Osteocyte (in vitro differentiated cells): ENCODE measurements at places on chromosomes 3 and 15.
A peak's percentile ranks its signal among the peaks of the same experiment; 100 is the strongest.

DNA sequence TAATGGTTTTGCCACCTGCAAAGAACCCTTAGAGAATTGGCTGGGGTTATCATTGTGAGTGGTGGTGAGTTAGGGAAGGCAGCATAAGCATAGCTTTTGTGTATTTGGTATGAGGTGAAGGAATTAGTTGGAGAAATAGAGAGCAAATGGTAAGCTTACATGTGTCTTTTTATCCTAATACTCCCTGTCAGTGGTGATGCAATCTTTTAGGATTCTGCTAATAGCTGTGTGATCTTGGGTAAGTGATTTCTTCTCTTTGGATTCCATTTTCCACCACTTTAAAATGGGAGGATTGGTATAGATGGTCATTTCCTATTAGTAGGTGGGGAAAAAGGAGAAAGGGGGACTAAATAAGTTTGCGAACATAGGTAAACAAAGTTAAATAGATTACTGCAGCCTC, 30.9 kb downstream of the PIAS1 start:
- no peaks in the 10 kb centered on the region for H3K27me3 ChIP-seq
- H3K4me1 ChIP-seq, result peaks cover 23% of the 10 kb centered on the region
- no peak overlapping the region for H3K4me3 ChIP-seq
- DNase-seq, result no peak
- no peak overlapping the region for H3K27ac ChIP-seq
- peaks cover 4% of the 10 kb centered on the region for H3K36me3 ChIP-seq

GRCh38 chr3:49841126-49841696, 15.2 kb downstream of the TRAIP start:
- no peak overlapping the region for H3K27ac ChIP-seq
- H3K27me3 ChIP-seq, result no peaks in the 10 kb centered on the region
- no peak overlapping the region for H3K4me3 ChIP-seq
- peaks cover 5% of the 10 kb centered on the region for H3K4me1 ChIP-seq
- no peak for DNase-seq

- H3K36me3 ChIP-seq, result no peaks in the 10 kb centered on the region
- no peak for DNase-seq
- no peaks in the 10 kb centered on the region for H3K27me3 ChIP-seq
- H3K4me3 ChIP-seq, result no peak overlapping the region
- no peaks in the 10 kb centered on the region for H3K4me1 ChIP-seq
- H3K27ac ChIP-seq, result no peak overlapping the region
Observed at GRCh38 chr3:70273492-70273891, 38.9 kb downstream of the MDFIC2 start.

GRCh38 chr3:172520301-172520831, 2.9 kb downstream of the TNFSF10 start:
- no peaks in the 10 kb centered on the region for H3K36me3 ChIP-seq
- H3K4me1 ChIP-seq, result no peaks in the 10 kb centered on the region
- no peak overlapping the region for H3K27ac ChIP-seq
- no peak for DNase-seq
- H3K4me3 ChIP-seq, result no peak overlapping the region

GRCh38 chr15:55715355-55716076, 27.4 kb downstream of the PRTG start:
- peaks cover 7% of the 10 kb centered on the region for H3K4me1 ChIP-seq
- no peaks in the 10 kb centered on the region for H3K27me3 ChIP-seq
- H3K27ac ChIP-seq, result no peak overlapping the region
- H3K4me3 ChIP-seq, result no peak overlapping the region
- DNase-seq, result no peak
- H3K36me3 ChIP-seq, result no peaks in the 10 kb centered on the region

- no peaks in the 10 kb centered on the region for H3K27me3 ChIP-seq
- peaks cover 8% of the 10 kb centered on the region for H3K4me1 ChIP-seq
- DNase-seq, result no peak
- H3K27ac ChIP-seq, result no peak overlapping the region
Observed at GRCh38 chr3:12489832-12490231, 5.6 kb downstream of the TSEN2 start.

DNA sequence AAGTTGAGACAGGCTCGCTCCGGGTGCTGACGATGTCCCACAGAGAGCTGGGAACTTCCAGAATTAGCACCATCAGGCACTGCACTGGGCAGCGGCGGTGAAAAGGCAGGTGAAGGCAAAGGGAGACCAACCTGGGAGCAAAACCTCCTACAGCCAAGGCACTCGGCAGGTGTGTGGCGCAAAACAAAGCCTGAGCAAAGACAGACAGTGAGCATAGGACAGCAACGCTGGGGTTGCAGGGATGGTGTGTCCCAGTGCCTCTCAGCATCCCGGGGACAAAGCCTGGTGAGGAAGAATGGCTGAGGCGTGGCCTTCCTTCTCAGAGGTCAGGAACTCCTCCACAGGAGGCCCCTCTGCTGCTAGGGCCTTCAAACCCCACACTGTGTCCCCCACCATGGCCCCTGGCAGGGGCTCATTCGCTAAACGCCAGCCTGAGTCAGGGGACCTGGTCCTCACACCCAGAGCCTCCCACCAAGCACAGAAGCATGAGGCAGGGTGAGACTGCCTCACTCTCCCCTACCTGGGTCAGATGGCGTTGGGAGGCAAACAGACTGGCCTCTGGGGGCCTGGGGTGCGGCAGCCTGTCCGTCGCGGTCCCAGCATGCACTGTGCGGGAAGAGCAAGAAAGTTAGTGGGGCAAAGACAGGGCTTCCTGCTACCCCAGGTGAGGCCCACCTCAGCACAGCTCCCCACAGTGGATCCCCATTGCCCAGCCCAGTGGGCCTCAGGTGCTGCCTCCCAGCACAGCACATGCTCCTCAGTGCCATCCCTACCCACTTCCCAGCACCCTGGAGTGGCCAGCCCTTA, 44.1 kb upstream of the LINGO1 start:
- DNase-seq, result no peak
- H3K4me3 ChIP-seq, result no peak overlapping the region
- no peak overlapping the region for H3K27ac ChIP-seq

- H3K27me3 ChIP-seq, result no peaks in the 10 kb centered on the region
- peak overlapping the region; percentile 96 for H3K4me3 ChIP-seq
- H3K27ac ChIP-seq, result peak overlapping the region; percentile 97
- no peaks in the 10 kb centered on the region for H3K36me3 ChIP-seq
- peaks cover 34% of the 10 kb centered on the region for H3K4me1 ChIP-seq
Observed at GRCh38 chr15:41416128-41416741, 660 bp upstream of the RTF1 start.

DNA sequence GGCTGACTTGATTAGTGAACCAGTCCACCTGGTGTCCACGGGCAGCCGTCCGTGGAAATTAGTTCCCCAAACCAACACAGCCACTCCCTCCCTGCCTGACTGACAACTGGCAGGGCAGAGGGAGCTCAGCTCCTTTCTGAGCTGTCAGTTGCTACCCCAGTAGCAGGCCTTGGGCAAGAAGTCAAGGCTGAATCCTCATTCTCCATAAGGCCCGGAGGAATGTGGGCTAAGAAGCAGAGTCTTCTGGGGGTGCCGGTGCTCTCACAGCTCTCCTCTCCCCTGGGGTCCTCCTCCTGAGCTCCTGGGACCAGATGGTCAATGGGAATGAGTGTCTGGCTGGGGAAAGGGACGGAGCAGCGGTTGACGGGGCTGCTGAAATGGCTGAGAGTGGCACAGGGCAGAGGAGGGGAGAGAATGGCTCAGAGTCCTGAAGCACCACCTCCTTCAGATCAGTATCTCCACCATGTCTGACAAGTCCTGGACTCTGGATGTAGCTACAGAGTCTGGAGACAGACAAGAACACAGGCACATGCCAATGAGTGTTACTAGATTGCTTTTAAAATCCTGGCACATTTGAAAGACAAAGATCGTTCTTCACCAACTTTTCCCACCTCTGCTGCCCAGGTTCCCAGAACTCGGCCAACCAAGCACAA, 16.9 kb downstream of the AMOTL2 start:
- H3K4me1 ChIP-seq, result peaks cover 84% of the 10 kb centered on the region
- H3K36me3 ChIP-seq, result peaks cover 64% of the 10 kb centered on the region
- H3K27ac ChIP-seq, result peak overlapping the region; percentile 93
- no peak for DNase-seq
- no peaks in the 10 kb centered on the region for H3K27me3 ChIP-seq
- H3K4me3 ChIP-seq, result peak overlapping the region; percentile 43

DNA sequence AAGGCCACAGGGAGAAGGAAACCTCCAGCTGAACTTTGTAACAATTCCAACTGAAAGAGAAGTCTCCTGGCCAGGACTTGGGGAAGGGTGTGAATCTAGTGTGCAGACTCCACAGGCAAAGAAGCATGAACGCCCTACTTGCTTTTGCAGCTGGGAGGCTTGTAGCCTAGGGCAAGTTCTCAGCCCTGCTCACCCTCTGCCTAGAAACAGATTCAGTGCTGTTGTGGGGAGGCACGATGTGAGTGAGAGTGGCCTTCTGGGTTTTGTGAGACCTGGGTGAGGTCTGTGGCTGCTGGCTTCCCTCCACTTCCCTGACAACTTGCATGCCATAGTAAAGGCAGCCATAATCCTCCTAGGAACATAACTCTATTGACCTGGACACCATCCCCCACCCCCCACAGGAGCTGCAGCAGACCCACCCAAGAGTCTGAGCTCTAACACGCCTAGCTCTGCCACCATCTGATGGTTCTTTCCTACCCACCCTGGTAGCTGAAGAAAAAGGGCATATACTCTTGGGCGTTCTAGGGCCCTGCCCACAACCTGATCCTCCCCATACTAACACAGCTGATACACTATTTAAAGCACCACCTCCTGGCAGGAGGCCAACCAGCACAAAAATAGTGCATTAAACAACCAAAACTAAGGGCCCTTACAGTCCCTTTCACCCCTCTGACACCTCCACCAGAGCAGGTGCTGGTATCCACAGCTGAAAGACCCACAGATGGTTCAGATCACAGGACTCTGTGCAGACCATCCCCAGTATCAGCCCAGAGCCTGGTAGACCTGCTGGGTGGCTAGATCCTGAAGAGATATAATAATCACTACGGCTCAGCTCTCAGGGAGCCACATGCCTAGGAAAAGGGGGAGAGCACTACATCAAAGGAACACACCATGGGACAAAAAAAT, 426.5 kb downstream of the IGSF11 start:
- no peak overlapping the region for H3K4me3 ChIP-seq
- no peaks in the 10 kb centered on the region for H3K27me3 ChIP-seq
- H3K4me1 ChIP-seq, result no peaks in the 10 kb centered on the region
- H3K27ac ChIP-seq, result no peak overlapping the region
- no peak for DNase-seq

DNA sequence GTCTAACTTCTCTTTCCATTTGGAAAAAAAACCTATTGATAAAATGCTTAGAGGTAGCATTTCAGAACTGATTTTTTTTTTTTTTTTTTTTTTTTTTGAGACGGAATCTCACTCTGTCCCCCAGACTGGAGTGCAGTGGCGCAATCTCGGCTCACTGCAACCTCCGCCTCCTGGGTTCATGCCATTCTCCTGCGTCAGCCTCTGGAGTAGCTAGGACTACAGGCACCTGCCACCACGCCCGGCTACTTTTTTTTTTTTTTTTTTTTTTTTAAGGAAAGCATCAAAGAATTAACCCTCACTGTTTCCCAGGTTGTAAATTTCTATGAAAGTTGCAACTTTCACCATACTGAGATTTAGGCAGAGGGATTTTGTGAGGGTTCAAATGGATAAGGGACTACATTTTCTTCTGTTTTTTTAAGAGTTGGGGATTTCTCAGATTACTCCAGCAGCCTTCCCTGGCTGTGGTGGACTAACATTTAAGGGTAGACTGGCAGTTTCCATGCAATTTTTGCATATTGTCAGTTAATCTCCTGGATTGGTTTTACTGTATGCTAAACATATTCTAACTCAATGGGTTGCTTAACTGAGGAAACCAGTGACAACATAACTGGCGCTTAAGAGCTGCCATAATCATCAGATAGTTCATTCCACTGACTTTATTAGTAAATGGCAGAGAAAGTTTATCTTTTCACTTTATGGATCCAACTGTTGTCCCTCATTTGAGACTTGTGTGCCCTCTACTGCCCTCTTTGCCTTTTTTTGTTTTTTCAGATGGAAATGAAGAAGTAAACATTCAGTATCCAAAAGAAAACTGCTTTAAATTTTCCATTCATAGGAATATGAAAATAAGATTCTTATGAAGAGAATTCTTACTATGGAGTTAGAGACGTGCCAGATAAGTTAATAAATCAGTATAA, 93.7 kb downstream of the NPTN start:
- H3K27ac ChIP-seq, result no peak overlapping the region
- peaks cover 5% of the 10 kb centered on the region for H3K4me1 ChIP-seq
- DNase-seq, result no peak

DNA sequence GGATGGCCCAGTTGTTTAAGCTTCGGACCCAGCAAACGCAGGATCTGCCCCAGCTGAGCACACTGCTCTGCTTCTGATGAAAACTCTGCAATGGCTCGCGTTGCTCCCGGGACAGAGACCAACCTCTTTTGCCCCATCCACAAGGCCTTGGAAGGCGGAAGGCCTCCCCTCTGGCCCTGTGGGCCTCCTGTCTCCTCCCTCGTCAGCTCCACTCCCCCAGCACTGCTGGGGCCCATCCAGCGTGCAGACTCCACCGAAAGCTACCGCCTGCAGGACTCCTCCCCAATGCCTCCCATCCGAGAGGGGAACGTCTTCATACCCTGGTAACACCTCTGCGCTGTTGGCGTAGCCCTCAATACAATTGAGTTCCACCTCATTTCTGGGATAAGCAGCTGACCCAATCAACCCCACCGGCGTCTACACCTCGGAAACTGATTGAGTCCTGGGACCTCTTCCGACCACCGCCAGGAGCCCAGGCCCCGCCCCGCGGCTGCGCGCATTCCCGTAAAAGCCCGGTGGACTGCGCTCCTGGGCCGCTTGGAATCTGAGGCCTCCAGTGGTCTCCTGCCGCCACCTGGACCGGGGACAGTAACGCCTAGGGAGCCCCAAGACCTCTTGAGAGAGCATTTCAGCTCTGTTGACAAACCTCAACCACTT, at the start of gene PRR23E:
Gene PRR23E (plus strand): TSS at position 556 of the 657 bp plus-strand sequence. CDS start 3,555 bp downstream, outside the sequence.
- H3K4me3 ChIP-seq, result no peak within 1 kb of the TSS
- DNase-seq, result peak; percentile 81
- H3K36me3 ChIP-seq, result no peaks in the 10 kb centered on the region
- H3K27me3 ChIP-seq, result peaks cover 9% of the 10 kb centered on the region

- H3K4me3 ChIP-seq, result no peak overlapping the region
- peaks cover 17% of the 10 kb centered on the region for H3K4me1 ChIP-seq
- H3K27me3 ChIP-seq, result no peaks in the 10 kb centered on the region
- no peak for DNase-seq
- no peak overlapping the region for H3K27ac ChIP-seq
Observed at GRCh38 chr3:171155122-171155700, 128.7 kb upstream of the SLC2A2 start.

DNA sequence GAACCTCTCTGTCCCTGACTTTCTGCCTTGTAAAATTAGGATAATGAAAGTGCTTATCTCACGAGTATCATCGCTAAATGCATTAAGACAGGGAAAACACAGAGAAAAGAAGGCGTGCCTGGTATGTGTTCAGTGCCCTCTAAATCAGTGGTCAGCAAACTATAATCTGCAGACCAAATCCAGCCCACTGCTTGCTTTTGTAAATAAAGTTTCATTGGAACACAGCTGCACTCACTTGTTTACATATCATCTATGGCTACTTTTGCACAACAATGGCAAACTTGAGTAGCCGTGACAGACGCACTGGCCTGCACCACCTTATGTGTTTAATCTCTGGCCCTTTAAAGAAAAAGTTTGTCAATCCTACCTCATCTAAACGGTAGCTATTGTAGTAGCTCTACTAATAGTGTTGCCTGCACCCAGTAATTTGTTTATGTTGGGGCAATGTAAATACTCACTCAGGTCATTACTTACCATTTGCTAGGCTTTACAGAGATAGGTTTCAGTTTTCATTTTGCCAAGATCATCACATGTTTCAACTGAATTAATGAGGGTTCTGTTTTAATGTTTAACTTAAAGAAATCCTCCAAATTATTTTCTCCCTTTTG, 229.4 kb downstream of the FEZF2 start:
- no peaks in the 10 kb centered on the region for H3K36me3 ChIP-seq
- H3K4me3 ChIP-seq, result no peak overlapping the region
- no peak for DNase-seq
- H3K27me3 ChIP-seq, result no peaks in the 10 kb centered on the region
- no peak overlapping the region for H3K27ac ChIP-seq

- H3K4me3 ChIP-seq, result no peak overlapping the region
- DNase-seq, result no peak
- no peaks in the 10 kb centered on the region for H3K36me3 ChIP-seq
Observed at GRCh38 chr15:52749258-52749657, 40.9 kb downstream of the ONECUT1 start.
